ENCODE measurements at places on chromosomes 2 and 18.

DNA sequence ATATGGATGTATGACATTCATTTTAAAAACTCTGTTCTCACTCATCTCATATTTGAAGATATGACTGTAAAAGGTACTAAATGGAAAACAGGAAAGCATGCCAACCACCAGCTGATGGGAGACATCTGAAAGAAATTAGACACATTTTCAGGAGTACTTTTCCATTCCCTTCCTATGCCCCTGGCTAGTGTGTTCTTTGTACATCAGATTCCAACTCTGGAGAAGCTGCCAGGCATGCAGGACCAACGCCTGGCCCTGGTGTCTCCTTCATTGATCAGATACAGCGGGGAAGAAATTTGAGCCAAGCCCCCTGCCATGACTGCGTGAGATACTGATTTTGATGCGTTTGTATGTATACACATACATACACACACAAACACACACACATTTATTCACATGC is 599.0 kb upstream of the SYT4 start:
- no peak for DNase-seq

- DNase-seq = no peak
Observed at GRCh38 chr2:177622521-177622920, 229.9 kb downstream of the AGPS start.

DNA sequence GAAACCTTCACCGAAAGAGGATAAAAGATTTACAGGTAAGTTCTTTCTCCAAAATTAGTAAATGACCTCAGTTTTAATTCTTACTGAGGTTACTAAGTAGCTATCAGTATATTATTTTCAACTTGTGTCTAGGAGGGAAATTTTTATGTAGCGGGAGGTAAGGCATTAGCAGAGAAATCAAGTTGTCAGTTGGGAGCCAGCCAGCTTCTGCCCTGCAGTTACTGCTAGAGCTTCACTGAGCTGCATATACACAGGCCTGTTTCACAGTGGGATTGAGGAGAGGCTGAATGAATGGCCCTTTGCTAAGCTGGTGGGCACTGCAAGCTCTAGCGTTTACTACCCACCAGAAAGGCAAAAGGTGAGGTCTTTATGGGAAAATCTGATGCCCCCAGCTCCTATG is 105.7 kb downstream of the ACAA2 start:
- DNase-seq = no peak

DNA sequence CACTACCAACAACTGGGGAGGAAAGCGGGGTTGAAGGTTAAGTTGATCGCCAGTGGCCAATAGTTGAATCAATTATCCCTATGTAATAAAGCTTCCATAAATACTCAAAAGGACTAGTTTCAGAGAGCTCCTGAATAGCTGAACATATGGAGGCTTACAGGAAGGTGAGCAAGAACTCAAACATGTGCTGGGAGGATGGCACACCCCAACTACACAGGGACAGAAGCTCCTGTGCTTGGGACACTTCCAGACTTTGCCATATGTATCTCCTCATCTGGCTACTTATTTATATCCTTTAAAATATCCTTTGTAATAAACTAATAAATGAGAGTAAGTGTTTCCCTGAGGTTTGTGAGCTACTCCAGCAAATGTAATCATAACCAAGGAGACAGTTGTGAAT is 115.7 kb downstream of the HNMT start:
- no peak for DNase-seq

DNA sequence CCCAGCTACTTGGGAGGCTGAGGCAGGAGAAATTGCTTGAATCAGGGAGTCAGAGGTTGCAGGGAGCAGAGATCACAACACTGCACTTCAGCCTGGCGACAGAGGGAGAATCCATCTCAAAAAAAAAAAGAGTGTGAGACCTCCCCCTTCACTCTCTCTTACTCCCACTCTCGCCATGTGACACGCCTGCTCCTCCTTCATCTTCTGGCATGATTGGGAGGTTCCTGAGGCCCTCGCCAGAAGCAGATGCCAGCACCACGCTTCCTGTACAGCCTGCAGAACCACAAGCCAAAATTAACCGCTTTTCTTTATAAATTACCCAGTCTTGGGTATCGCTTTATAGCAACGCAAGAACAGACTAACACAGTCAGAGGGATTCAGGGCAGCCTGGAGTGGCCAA is 66.3 kb upstream of the CREB1 start:
- peak; percentile 8 for DNase-seq

DNA sequence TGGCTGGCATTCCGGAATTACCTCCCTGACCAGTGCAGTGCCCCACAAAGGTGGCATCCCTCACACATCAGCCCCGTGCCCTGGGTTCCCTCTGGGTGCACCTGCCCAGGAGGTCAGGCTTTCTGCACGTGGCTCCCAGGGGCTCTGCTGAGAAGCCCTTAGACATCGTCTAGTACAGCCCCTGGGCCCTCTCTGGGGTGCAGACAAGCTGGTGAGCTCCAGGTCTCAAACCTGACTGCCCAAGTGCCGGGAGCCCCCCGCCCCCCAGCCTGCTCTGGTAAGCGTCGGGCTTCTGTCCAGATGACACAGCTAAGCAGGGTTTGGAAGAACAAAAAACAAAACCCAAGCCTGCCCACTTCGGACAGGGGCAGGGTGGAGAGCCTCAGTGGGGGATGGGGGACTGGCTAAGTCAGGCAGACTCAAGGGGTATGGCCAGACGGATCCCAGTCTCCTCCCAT is 20.2 kb downstream of the TWIST2 start:
- DNase-seq = no peak

GRCh38 chr2:168253379-168253778 is 6.0 kb upstream of the STK39 start:
- no peak for DNase-seq

DNA sequence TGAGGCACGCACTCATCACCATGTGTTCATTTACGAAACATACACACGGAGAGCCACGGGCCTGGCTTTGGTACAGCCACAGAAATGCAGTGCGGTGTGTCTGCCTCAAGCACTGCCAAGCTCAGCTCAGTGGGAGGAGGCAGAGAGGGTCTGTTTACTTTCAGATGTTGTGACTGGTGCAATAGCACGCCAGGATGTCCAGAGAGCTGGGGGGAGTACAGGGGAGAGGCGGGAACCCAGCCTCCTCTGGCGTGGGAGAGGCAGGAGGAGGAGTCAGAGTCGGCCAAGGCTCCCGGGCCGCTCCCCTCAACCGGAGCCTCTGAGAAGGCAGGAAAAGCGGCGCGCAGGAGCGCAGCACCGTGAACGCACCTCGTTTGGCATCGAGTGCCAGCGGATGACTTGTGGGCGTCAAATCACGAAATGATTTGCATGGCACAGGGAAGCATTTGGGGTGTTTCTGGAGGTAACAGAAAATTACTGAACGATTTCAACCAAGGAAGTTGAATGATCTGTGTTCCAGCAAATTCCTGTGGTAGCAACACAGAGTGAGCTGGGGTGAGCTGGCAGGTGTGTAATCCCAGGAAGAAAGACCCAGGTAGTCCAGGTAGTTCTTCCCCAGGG is 143.0 kb downstream of the ZNF516 start:
- DNase-seq = peak; percentile 21

DNA sequence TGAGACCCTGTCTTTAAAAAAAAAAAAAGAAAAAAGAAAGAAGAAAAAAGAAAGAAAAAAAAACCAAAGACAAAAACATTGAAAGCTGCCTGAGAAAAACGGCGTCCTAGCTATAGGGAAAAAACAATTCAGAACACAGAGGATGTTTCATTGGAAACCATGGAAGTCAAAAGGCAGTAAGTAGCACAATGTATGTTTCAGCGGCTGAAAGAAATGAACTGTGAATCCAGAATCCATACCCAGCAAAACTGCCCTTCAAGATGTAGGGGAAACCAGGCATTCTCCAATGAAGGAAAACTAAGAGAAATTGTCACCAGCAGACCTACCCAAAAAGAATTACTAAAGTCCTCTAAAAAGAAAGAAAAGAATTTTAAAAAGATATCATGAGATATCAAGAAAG is 27.6 kb downstream of the EVA1A start:
- no peak for DNase-seq

GRCh38 chr2:70503896-70504295 is 49.7 kb downstream of the TGFA start:
- no peak for DNase-seq

- no peak for DNase-seq
Observed at GRCh38 chr2:54470266-54470938, 14.3 kb downstream of the SPTBN1 start.

- no peak for DNase-seq
Observed at GRCh38 chr2:72104821-72105588, 42.7 kb downstream of the CYP26B1 start.

GRCh38 chr2:181526014-181526413 is 68.8 kb downstream of the ITGA4 start:
- DNase-seq = no peak

GRCh38 chr2:134432435-134432883 is 178.6 kb downstream of the MGAT5 start:
- DNase-seq = no peak

DNA sequence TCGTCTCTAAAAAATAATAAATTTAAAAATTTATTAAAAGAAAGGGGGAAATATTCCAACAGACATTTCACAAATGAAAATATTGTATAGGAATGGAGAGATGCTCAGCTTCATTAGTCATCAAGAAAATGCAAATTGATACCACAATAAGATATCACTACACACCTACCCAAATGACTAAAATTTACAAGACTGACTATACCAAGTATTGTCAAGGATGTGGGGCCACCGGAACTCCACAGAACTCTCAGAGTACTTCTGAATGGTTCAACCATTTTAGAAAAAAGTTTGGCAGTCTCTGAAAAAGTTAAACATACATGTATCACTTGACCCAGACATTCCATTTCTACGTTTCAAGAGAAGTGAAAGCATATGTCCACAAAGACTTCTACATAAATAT is 163.4 kb downstream of the EHBP1 start:
- DNase-seq = no peak

GRCh38 chr2:235613649-235614048 is 119.8 kb downstream of the AGAP1 start:
- no peak for DNase-seq

DNA sequence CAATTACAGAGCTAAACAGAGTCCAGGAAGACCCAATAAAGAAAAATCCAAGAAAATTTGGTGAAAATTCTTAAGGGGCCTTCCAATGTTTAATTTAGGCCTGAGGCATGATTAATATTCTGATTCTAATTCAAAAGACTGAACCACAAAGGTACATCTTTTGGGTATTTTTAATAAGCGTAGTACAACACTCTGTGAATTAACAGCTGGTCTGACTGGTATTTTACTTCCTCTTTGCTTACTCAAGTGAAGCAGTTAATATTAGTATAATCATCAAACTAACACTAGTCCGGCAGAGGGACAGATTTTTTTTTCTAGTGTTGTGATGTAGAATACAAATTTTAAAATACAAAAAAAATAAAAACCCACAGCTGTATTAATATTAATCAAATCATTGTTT is 652.9 kb downstream of the NR4A2 start:
- DNase-seq = no peak

- no peak for DNase-seq
Observed at GRCh38 chr2:201983174-201983573, 50.5 kb upstream of the FZD7 start.

GRCh38 chr18:50560681-50561629 is 1.1 kb downstream of the MAPK4 start:
- no peak for DNase-seq

GRCh38 chr2:240170883-240171282 is 30.4 kb upstream of the OTOS start:
- DNase-seq = no peak

GRCh38 chr2:78070693-78071092 is 548.5 kb upstream of the LRRTM4 start:
- no peak for DNase-seq

DNA sequence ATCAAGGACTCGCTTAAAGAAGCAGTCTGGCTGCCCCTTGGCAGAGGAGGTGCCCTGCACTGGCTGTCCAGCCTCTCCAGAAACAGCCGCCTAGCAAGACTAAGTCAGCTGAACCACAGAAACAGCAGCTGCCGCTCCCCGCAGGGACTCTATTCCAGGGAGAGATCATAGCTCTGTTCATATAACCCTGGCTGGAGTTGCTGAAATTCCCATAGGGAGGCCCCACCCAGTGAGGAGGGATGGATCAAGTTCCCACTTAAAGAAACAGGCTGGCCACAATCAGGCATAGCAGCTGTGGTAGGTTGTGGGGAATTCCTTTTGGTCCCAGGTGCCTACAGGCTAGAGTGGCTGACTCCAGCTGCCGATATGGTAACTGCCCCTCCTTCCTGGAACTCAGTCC is 74.2 kb upstream of the MC4R start:
- no peak for DNase-seq

- DNase-seq = no peak
Observed at GRCh38 chr2:17538022-17538843, 2.3 kb upstream of the VSNL1 start.

DNA sequence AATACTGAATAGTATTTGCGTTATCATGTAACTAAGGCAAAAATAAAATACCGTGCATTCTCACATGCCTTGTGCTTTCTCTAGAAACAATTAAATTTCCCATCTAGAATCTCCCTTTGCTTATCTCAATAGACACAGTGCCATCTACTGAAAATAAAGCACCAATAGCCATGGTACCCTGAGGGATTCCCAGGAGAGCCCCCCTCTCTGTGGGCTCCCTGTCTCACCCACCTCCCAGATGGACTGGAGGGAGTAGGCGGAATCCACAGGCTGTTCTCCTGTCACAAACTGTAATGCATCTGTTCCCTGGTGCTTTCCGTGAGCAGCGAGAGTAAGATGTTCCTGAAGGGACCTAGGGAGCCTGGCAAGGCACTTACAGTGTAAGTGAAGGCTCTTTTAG is 112.4 kb upstream of the UPP2 start:
- DNase-seq = no peak

DNA sequence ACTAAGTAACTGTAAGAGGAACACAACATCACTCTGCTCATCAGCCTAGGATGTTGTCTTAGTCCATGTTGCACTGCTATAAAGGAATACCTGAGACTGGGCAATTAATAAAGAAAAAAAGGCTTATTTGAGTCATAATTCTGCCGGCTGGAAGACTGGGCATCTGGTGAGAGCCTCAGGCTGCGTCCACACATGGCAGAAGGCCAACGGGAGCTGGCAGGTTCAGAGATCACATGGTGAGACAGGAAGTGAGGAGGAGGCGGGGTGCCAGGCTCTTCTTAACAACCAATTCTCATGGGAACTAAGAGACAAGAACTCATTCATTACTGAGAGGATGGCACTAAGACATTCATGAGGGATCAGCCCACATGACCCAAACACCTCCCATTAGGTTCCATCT is 46.8 kb downstream of the EPG5 start:
- no peak for DNase-seq
